ENCODE measurements at places on chromosomes 5 and 9.

GRCh38 chr9:35820076-35820475, 5.2 kb upstream of the HINT2 start:
- no peak for DNase-seq

DNA sequence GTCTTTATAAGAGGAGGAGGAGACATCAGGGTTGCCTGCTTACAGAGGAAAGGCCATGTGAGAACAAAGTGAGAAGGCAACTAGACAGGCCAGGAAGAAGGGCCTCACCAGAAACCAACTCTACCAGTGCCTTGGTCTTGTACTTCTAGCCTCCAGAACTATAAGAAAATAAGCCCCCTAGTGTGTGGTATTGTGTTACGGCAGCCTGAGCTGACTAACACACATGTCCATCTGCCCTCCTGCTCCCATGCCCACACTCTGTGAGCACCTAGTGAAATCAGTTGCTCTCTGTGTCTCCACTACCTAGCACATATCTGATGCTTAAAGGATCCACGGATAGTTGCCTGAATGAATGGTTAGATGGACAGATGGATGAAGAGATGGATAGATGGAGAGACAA, 6.9 kb downstream of the AK3 start:
- no peak for DNase-seq

- no peak for DNase-seq
Observed at GRCh38 chr5:142944140-142944539, 174.0 kb downstream of the ARHGAP26 start.

- DNase-seq = no peak
Observed at GRCh38 chr5:178548746-178549145, 41.4 kb downstream of the COL23A1 start.

- DNase-seq = no peak
Observed at GRCh38 chr5:14718778-14719177, 54.3 kb downstream of the OTULIN start.

DNA sequence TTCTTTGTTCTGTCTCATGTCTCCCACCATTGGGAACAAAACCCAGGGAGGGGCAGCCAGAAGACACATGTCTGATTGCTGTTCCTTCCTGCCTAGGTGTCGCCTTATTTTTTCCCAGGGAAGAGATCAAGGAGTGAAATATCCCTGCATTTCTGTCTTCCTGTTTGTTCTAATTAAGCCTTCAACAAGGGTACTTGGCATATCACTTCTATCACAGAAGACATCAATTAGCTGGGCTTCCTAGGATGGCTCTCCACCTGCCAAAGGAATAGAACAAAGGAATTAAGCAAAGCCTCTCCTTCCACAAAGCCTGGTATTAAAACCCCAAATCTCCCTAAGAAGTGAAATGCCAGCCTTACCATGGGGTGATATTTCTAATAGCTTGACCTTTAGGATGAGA, 299.5 kb upstream of the CD180 start:
- no peak for DNase-seq

DNA sequence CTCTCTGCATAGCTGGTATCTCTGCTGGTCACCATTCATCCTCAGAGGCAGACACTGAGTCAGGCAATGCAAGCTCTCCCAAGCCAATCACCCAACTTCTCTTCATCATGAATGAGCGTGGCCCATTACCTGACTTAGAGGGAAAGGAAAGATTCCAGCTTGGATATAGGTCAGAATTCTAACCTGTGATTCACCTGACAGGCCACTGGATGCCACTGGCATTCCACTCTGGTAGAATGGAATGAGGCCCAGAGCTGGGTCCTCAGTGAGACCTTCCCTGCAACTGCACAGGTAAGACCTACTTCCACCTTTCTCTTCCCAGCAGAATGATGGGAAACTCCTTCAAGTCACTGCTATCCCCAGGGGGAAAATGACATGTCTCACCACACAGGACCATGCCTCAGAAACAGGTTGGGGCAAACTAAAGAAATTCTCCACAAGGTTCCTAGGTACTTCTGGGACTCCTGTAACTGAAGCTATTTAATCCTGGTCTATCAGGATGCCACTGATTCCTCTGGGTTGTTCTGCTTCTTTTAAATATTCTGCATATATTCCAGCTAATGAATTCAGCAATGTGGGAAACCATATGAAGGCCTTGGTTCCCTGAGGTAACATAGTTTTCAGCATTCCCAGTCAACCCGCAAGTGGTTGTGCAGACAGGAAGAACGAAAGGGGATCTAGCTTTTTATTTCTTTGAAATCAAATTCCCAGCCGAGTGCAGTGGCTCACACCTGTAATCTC, 62.0 kb downstream of the SUSD1 start:
- DNase-seq = no peak

- DNase-seq = no peak
Observed at GRCh38 chr5:72407541-72407940, 87.4 kb downstream of the PTCD2 start.

GRCh38 chr9:36893184-36893583, 140.9 kb downstream of the PAX5 start:
- no peak for DNase-seq
